ENCODE measurements at places on chromosomes 5 and 9.

DNA sequence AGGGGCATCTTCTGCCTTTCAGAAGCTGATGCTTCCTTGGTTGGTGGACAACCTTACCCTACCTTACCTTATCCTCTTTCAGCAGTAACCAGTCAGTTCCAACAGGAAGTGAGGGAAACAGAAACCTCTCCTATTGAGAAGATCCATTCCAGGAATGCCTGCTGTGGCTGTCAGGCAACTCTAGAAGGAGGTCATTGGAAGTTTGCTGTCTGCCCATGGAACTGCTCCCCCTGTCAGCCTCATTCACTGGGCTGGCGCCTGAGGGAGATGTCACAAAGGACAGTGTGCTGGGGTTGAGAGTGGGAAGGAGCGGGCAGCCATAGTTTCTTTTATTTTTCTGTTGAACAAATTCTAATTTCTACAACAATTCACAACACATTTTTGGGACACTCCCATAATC, 54.7 kb downstream of the IRX1 start:
- DNase-seq = no peak

- DNase-seq = no peak
These were observed 149.5 kb upstream of the PTCH1 start for GRCh38 chr9:95666096-95666784.

DNA sequence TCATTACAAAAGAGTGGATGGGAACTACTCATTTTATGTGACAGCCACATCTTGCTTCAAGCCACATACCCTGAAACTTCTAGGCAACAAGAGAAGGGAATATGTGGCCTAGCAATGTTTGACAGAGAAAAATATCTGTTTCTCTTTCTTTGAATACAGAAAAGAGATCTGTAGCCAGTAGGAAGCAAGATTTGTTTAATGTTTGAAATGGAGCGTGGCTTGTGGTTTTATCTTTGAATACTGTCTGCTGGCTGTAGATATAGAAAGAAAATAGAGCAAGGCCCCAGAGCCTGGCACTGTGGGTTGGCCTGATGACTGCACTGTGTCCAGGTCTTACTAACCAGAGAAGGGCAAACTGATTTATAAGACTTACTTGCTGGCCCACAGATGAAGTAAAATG, 133.8 kb downstream of the ARHGEF28 start:
- DNase-seq = peak; percentile 59

GRCh38 chr5:100539519-100539918, 4.3 kb downstream of the FAM174A start:
- DNase-seq = no peak

GRCh38 chr5:101418713-101419118, 515.6 kb upstream of the ST8SIA4 start:
- DNase-seq = peak; percentile 22

GRCh38 chr5:30690931-30691330, 502.6 kb upstream of the CDH6 start:
- DNase-seq = no peak
